ENCODE measurements at places on chromosomes 6 and 20.

DNA sequence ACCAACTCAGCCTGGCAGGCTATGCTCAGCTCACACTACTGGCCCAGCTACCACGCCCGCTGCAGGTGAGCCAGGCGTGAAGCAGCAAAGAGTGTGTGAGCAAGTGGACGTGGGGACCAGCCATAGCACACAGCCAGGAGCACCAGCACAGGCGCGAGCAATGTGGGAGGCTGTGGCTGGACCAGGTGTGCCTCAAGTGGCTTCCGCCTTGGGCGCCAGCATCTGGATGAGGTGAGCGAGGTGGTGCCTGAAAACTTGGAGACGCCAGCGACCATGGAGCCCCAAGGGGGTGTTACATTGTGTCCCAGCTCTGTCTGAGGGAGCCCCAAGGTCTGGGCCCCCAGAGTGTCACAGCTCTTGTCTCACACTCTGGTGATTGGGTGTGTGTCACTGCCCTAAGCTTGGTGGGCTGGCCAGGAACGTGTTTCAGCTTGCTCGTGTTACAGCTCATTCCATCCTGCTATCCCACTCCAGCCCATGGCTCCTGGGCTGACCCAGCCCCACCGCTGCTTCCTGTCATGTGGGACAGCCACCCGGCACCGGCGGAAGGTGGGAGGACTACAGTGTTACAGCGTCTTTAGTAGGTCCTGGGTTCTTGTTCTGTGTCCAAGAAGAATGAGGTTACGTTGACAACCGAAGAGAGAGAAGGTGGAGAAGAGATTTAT, 508.0 kb upstream of the MMS22L start:
- no peak for DNase-seq

GRCh38 chr20:768426-768978, at the start of gene SLC52A3:
TSS of gene SLC52A3 (minus strand) at chr20:768500. CDS start at chr20:765774, 2,726 bp downstream.
- no peak for DNase-seq

- DNase-seq, result no peak
Observed at GRCh38 chr6:489001-489400, 97.4 kb downstream of the IRF4 start.

DNA sequence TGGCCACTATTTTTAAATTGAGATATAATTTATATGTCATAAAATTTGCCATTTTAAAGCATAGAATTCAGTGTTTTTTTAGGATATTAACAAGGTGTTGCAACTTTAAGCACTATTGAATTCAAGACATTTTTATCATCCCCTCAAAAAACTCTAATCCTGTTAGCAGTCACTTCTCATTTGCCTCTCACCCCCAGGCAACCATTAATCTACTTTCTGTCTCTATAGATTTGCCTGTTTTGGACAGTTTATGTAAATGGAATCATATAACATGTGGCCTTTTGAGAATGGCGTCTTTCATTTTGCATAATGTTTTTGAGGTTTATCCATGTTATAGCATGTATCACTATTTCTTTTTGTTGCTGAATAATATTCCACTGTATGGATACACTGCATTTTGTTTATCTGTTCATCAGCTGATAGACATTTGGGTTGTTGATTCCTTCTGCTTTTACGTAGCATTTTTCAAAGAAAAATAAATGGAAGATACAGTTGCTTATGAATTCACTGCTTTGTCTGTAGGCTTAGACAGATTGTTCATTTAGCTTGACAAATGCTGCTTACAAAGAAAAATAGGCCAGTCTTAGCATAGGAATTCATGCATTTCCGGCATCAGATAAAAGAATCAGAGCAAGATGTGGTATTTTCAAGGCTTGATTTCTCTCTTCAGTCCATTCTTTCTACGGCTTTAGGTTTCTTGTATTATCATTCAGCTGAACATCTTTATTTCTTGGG, 52.9 kb downstream of the STK4 start:
- DNase-seq, result no peak

GRCh38 chr6:129494099-129494498, 215.9 kb downstream of the ARHGAP18 start:
- peak; percentile 34 for DNase-seq

GRCh38 chr6:135522965-135523692, 25.6 kb upstream of the AHI1 start:
- DNase-seq, result peak; percentile 51

DNA sequence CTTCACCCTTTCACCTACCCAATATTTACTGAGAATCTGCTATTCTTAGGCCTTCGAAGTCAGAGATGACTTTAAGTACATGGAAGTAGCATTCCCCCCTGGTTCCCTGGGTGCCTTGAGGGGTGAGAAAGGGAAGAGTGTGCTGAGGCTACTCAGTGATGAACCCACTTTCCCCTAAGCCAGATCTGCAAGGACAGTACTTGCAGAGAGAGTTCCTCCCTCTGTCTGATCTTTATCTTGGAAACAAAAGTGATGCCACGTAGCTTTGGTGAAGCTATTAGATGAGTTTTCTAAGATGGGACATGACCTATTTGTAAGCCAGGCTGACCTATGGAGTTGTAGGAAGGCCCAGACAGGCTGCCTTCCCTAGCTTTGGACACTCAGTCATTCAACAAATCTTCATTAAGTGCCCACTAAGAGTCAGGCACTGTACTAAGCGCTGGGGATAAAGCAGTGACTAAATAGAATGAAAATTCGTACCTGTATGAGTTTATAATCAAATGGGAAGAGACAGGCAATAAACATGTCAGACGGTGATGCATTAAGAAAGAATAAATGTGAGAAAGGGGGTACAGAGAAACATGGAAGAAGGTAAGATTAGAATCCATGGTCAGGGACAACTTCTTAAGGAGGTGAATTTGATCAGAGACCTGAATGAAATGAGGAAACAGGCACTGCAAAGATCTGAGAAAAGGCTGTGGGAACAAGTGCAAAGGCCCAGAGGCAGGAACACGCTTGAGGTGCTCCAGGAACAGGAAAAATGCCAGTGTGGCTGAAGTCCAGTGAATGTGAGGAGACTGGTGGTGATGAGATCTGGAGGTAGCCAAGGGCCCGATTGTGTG, 42.2 kb downstream of the BCL2L1 start:
- DNase-seq, result no peak

DNA sequence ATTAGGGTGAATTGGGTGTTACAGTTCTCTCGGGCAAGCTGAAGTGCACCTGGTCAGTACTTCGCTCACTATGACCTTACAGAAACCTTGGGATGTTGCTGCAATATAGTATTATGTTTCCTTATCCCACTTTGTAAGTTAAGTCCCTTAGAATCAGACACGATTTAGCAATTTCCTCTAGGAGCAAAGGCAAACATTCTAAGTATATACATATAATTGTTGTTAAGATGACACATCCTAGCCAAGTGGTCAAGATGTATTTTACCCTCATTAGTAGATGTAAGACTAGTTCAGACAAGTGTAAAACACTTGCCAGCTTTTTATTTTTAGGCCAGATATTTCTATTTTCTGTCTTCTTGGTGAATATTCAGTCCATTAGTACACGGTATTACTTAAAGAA, 31.1 kb upstream of the RGS17 start:
- DNase-seq, result peak; percentile 17

DNA sequence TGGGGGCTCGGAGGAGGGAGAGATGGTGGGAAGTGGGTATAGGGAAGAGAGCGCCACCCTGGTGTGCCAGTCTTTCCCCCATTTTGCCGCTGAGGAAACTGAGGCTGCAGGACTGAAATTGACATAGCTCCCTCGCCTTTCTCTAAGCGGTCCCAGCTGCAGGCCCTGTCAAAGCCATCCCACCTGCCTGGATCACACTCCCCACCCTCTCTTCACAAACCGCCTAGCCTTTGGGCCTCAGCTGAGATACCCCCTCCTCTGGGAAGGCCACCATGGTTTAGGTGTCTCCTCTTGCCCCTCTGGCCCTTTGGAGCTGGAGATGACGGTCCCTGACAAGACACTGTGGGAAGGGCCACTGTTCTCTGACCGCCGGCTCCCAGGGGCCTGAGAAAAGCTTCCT, 16.9 kb downstream of the SRC start:
- no peak for DNase-seq
